KBM-7 (cell line): ENCODE measurements at places on chromosomes 4 and X.
A peak's percentile ranks its signal among the peaks of the same experiment; 100 is the strongest.

- DNase-seq: no peak
Measured at GRCh38 chr4:158588777-158589176, 67.1 kb downstream of the RXFP1 start.

- no peak for DNase-seq
Measured at GRCh38 chrX:130726661-130727060, 176.3 kb downstream of the ENOX2 start.

DNA sequence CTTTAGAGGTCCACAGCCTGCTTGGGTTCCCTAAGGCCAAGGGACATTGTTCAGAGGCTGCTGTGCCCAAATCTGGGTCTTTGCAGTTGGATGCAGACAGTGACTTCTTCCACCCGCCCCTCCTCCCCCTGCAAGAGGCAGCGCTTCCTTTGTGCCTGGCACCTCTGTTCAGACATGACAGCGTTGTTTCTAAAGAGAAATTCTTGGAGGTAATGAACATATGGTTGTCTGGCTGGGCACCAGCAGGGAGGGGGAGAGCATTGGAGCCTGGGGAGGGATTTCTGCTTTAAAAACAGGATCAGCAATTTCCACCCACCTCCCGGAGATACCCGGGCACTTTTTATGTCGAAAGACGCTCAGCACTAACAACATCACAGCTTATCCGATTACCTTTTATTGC is 51.5 kb downstream of the PSAPL1 start:
- DNase-seq: no peak

- no peak for DNase-seq
Measured at GRCh38 chrX:40467454-40467853, 113.3 kb upstream of the ATP6AP2 start.

DNA sequence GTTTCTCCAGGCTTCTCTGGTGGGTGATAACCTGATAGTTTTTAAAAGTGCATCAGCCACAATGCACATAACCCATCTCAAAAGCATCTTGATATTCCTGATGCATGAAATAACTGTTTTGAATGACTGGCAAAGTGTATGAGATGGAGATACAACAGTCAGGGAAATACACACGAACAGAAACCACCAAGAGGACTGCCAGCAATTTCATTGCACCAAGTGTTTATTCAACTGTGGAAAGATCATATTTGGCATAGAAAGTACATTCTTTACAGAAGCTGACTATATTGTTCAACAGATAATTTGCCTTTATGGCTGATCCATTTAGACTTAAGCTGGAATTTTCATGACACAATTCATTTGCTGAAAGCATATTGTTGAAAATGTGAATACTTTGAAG is 139.5 kb downstream of the SLIT2 start:
- no peak for DNase-seq

- DNase-seq: no peak
Measured at GRCh38 chr4:47721892-47722575, 115.8 kb downstream of the CORIN start.

- no peak for DNase-seq
Measured at GRCh38 chrX:8405631-8406030, 59.0 kb upstream of the VCX3B start.

GRCh38 chr4:54657551-54658251 is at the start of gene KIT:
TSS of gene KIT (plus strand) at chr4:54657957. CDS start at chr4:54658015, 58 bp downstream.
- DNase-seq: peak; percentile 64

GRCh38 chr4:83929550-83929949 is 393.6 kb downstream of the GPAT3 start:
- DNase-seq: no peak

DNA sequence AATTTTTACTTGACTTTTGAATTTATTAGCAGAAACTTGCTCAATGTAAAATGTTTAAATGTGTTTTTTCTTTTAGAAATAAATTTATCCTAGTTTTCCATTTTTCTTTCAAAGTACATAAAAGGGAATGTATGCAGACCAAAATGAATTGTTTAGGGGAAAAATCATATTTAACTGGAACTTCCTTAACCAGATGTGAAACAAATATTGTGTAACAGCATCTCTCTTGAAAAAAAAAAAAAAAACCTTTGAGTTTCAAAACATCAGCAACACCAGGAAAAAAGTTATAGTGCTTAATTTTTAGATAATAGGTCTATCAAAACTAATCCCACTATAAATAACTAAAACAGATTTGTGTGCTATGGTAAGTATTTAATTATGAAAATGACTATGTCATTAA is 14.5 kb upstream of the CCNA2 start:
- no peak for DNase-seq

- DNase-seq: no peak
Measured at GRCh38 chr4:144403893-144404292, 242.1 kb upstream of the HHIP start.

DNA sequence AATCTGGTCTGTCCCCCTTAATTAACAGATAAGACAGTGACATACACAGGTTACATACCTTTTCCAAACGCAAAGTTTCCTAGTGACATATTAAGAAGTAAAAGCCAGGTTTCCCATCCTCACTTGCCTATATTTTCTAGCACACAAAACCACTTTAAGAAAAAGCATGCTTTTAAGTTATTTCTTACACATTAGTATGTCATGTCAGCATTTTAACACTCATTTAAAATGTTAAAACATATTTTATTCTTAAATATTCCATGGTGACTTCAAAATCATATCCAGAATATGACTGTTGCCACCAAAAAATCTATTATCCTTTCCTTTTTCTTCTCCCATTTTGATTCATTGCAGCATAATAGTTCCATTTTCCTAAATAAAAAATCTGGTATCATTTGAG is 1830.2 kb downstream of the STIM2 start:
- DNase-seq: no peak

DNA sequence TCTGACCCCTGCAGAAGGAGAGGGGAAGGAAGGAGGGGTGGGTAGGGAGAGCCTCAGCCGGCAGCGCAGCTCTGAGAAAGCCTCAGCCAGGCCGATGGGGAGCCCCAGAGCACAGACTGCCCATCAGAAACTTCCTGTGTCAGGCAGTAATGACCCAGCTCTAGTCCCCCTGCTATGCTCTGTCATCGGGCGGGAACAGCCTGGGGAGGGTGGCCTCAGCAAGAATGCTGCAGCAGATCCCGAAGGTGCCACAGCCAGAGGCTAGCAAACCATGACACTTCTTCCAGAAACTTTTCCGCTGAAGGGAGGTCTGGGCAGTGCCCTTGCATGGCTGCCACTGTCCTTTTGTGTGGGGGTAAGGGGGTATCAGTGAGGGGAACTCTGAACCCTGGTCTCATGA is 279.0 kb downstream of the BCOR start:
- no peak for DNase-seq

- no peak for DNase-seq
Measured at GRCh38 chrX:29834764-29835163, 380.6 kb upstream of the MAGEB2 start.

GRCh38 chr4:48785302-48785701 is 5.2 kb upstream of the FRYL start:
- DNase-seq: no peak
